Tibial artery (tissue), 4 donors: ENCODE measurements at places on chromosomes 11 and 22.

- H3K27ac ChIP-seq, result peak overlapping the region; percentile 81
- DNase-seq, result no peak
- no peak overlapping the region for H3K4me3 ChIP-seq
- H3K36me3 ChIP-seq, result no peaks in the 10 kb centered on the region
These were observed 10.3 kb downstream of the SRSF8 start for GRCh38 chr11:95076981-95077380.

DNA sequence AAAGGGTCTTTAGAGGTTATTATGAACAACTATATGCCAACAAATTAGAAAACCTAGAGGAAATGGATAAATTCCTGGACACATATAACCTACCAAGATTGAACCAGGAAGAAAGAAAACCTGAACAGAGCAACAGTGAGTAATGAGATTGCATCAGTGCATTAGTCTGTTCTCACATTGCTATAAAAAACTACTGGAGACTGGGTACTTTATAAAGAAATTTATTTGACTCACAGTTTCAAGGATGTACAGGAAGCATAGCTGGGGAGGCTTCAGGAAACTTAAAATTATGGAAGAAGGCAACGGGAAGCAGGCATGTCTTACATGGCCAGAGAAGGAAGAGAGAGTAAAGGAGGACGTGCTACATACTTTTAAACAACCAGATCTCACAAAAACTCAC lies 70.8 kb upstream of the GNAZ start:
- H3K27ac ChIP-seq, result no peak overlapping the region
- H3K4me3 ChIP-seq, result no peak overlapping the region
- no peak for DNase-seq
- H3K27me3 ChIP-seq, result peaks cover 4% of the 10 kb centered on the region

GRCh38 chr11:44980533-44981427 lies 30.1 kb upstream of the TP53I11 start:
- peaks cover 12% of the 10 kb centered on the region for H3K27me3 ChIP-seq
- H3K4me1 ChIP-seq, result peaks cover 6% of the 10 kb centered on the region
- H3K27ac ChIP-seq, result no peak overlapping the region
- no peak for DNase-seq
- H3K4me3 ChIP-seq, result no peak overlapping the region
- no peaks in the 10 kb centered on the region for H3K36me3 ChIP-seq

GRCh38 chr22:49545606-49546005 lies 282.1 kb downstream of the BRD1 start:
- DNase-seq, result no peak
- H3K27me3 ChIP-seq, result no peaks in the 10 kb centered on the region
- H3K4me3 ChIP-seq, result no peak overlapping the region
- no peaks in the 10 kb centered on the region for H3K36me3 ChIP-seq
- no peaks in the 10 kb centered on the region for H3K4me1 ChIP-seq

DNA sequence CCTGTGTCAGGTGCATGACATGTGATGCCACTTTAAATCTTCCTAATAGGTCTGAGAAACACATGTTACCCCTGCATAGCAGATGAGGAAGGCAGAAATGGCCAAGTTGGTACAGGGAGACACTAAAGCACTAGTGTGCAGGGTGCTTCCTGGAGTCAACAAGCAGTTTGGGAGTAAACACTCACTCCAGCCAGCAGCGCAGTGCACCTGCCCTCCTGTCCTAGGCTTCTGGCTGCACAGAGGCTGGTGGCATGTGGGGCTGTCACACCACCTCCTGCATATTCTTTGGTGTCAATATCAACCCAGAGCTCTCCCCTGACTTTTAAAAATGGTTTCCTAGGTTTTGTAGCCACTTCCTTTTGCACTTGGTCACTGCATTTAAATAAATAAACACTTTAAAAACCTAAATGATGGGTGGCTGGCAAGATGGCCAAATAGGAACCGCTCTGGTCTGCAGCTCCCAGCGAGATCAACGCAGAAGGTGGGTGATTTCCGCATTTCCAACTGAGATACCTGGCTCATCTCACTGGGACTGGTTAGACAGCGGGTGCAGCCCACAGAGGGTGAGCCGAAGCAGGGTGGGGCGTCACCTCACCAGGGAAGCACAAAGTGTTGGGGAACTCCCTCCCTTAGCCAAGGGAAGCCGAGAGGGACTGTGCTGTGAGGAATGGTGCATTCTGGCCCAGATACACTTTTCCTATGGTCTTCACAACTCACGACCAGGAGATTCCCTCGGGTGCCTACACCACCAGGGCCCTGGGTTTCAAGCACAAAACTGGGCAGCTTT lies 33.5 kb downstream of the GAB4 start:
- no peaks in the 10 kb centered on the region for H3K4me1 ChIP-seq
- H3K36me3 ChIP-seq, result no peaks in the 10 kb centered on the region
- H3K27ac ChIP-seq, result no peak overlapping the region
- no peak for DNase-seq
- H3K4me3 ChIP-seq, result no peak overlapping the region

DNA sequence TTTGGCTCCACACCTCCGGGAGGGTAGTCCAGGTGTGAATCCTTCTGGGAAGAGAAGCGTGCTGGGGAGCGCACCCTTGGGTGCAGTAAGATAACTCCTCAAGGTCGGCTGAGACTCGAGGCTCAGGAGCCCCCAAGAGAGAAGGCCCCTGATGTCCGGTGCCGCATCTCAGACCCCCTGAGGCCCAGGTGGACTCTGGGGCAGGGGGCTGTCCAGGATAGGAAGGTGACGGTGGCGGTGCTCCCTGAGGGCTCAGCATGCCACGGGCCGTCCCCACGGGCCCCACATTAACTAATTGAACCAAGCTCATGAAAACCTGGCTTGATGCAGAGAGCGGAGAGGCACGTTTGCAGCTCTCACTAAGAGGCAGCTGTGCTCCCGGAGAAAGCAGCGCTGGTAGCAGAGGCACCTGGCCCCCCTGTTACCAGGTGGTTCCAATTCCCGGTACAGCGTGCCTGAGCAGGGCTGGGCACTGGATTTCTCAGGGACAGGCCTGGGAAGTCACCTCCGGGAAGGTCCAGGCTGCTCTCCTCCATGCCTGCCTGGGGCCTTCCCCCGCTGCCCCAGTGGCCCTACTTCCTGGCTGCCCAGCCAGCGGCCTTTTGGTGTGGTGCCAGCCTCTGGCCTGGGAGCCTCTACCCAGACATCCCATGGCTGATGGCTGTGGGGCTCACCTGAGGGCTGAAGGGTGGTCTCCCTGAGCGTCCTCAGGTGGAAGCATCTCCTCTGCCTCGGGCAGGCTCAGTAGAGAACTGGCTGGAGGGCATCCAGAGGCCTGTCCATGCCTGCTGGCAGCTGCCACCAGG lies 1.1 kb downstream of the KCNQ1 start:
- no peaks in the 10 kb centered on the region for H3K4me1 ChIP-seq
- no peak overlapping the region for H3K27ac ChIP-seq
- H3K4me3 ChIP-seq, result peak overlapping the region; percentile 37

- no peaks in the 10 kb centered on the region for H3K4me1 ChIP-seq
- H3K27me3 ChIP-seq, result peaks cover 33% of the 10 kb centered on the region
- DNase-seq, result no peak
- peaks cover 13% of the 10 kb centered on the region for H3K36me3 ChIP-seq
- no peak overlapping the region for H3K4me3 ChIP-seq
These were observed 91.1 kb downstream of the PDE2A start for GRCh38 chr11:72583177-72583553.

DNA sequence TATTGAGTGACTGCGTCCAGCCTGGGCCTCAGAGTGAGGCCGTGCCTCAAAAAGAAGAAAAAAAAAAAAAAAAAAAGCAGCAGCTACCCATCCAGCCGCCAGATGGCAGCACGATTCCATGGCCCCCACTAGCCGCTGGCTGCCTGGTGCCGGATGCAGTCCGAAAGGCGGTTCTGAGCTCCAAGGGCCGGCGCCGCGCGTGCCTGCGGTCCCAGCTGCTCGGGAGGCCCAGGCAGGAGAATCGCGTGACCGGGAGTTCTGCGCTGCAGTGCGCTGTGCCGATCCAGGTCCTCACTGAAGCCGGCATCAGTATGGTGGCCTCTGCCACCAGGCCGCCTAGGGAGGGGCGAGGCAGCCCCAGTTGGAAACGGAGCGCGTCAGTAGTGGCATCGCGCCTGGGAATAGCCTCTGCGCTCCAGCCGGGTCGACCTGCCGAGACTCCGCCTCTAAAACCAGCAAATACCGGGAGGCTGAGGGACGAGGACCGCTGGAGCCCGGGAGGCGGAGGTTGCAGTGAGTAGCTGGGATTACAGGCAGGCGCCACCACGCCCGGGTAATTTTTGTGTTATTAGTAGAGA lies 19.3 kb downstream of the SCARF2 start:
- H3K27ac ChIP-seq, result peak overlapping the region; percentile 67
- peaks cover 7% of the 10 kb centered on the region for H3K4me1 ChIP-seq
- peak overlapping the region; percentile 29 for H3K4me3 ChIP-seq
- H3K27me3 ChIP-seq, result no peaks in the 10 kb centered on the region
- no peaks in the 10 kb centered on the region for H3K36me3 ChIP-seq

DNA sequence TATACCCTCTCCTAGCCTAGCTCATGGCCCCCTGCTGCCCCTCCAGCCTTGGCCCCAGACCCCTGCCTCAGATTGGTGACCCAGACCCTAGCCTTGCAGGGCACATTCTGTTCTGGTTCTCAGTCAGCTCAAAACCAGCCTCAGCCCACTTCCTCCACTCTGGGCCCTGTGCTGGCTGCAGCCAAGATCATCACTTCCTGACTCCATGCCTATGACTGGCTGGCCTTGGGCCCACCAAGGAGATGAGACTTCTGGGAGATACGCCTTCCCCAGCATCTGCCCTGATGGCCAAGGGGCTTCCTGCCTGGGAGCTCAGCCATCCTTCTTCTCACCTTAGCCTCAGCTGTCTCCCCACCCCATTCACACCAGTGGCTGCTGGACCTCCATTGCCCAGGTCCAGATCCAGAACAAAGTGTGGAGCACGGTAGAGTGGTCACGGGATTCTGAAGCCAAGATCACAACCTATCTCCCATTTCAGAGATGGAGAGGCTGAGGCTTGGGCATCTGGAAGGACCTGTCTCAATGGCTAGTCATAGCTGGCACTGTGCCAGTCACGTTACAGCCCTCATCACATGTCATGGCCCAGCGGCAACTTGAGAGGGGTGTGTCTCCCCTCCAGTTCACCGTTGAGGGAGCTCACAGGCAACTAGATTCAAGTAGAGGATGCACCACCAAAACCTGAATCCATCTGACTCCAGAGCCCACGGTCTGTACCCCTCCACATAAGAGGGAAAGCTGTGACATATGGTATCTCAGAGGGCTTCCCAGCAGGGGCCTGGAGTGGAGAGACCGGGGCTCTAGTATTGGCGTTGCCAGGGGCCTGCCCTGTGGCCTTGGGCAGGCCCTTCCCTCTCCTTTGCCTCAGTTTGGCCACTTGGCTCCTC lies 43.0 kb upstream of the KLHL35 start:
- H3K36me3 ChIP-seq, result no peaks in the 10 kb centered on the region
- H3K4me3 ChIP-seq, result no peak overlapping the region
- no peak overlapping the region for H3K27ac ChIP-seq
- no peaks in the 10 kb centered on the region for H3K27me3 ChIP-seq
- no peak for DNase-seq
- H3K4me1 ChIP-seq, result peaks cover 5% of the 10 kb centered on the region

DNA sequence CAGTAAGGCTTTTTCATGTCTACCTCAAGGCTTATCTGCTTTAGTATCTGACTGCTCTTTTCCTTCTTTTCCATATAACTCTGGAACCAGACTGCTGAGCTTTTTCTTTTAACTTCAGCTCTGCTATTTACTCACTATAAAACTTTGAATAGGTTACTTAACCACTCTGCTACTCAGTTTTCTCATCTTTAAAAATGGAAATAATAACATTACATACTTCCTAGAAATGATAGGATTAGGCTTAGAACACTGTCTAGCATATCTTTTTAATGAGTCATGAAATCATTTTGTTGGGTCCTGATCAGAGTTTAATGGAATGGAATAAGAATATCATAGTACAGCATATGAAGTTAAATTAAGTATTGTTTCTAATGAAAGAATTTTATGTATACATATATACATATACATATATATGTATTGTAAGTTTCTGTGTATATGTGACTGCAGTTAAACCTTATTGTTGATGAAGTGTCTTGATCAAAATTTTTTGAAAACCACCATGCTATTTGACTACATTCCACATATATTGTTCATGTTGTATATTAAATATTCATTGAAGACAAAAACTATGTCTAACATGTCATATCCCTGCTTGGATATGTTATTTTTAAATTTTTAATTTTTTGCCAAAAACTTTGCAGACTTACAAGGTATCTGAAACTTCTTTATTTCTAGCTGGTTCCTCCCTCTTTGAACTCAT lies 120.2 kb downstream of the METTL15 start:
- no peaks in the 10 kb centered on the region for H3K27me3 ChIP-seq
- H3K4me3 ChIP-seq, result no peak overlapping the region
- DNase-seq, result no peak

GRCh38 chr11:108501396-108501795 lies 3.2 kb upstream of the POGLUT3 start:
- H3K4me1 ChIP-seq, result peaks cover 4% of the 10 kb centered on the region
- DNase-seq, result no peak
- H3K27me3 ChIP-seq, result no peaks in the 10 kb centered on the region
- no peak overlapping the region for H3K27ac ChIP-seq

GRCh38 chr22:36808721-36809344 lies 8.0 kb downstream of the PVALB start:
- H3K4me3 ChIP-seq, result no peak overlapping the region
- H3K27ac ChIP-seq, result no peak overlapping the region
- H3K36me3 ChIP-seq, result no peaks in the 10 kb centered on the region
- peaks cover 61% of the 10 kb centered on the region for H3K27me3 ChIP-seq
- no peaks in the 10 kb centered on the region for H3K4me1 ChIP-seq

GRCh38 chr11:96465512-96465911 lies 75.7 kb downstream of the JRKL start:
- no peaks in the 10 kb centered on the region for H3K4me1 ChIP-seq
- no peak overlapping the region for H3K4me3 ChIP-seq
- H3K27ac ChIP-seq, result no peak overlapping the region
- H3K36me3 ChIP-seq, result no peaks in the 10 kb centered on the region
- DNase-seq, result no peak

DNA sequence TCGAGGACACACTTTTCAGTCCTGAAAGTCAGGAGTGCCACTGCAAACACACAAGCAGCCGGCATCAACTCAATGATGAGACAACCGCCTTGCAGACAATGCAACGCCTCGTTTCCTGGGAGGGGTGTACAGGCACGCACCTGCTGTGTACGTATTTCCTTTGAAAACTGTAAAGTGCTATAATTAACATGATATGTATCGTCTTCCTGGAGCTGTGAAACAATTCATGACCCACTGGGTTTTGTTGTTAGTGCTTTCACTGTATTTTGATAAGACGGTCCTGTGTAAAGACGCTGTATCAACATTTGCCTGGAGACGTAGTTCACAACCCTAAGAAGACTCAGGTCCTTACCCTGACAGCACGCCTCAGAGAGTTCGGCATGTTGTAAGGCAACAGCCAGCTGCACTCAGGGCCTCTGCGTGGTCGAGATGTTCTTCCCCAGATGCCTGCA lies 105.7 kb upstream of the ANO1 start:
- no peak overlapping the region for H3K27ac ChIP-seq
- H3K4me1 ChIP-seq, result peaks cover 9% of the 10 kb centered on the region
- no peak for DNase-seq
- H3K27me3 ChIP-seq, result no peaks in the 10 kb centered on the region
- no peak overlapping the region for H3K4me3 ChIP-seq
- no peaks in the 10 kb centered on the region for H3K36me3 ChIP-seq

GRCh38 chr11:117303101-117303500 lies 12.0 kb downstream of the BACE1-AS start:
- H3K27me3 ChIP-seq, result no peaks in the 10 kb centered on the region
- no peak overlapping the region for H3K4me3 ChIP-seq
- no peak overlapping the region for H3K27ac ChIP-seq
- DNase-seq, result no peak

- H3K27me3 ChIP-seq, result no peaks in the 10 kb centered on the region
- DNase-seq, result no peak
- no peaks in the 10 kb centered on the region for H3K36me3 ChIP-seq
- no peak overlapping the region for H3K4me3 ChIP-seq
These were observed 106.5 kb downstream of the TMEM135 start for GRCh38 chr11:87144252-87144651.
